ENCODE measurements at places on chromosomes 3 and 15.

- no peak for DNase-seq
Observed at GRCh38 chr3:25156626-25157025, 271.4 kb upstream of the RARB start.

DNA sequence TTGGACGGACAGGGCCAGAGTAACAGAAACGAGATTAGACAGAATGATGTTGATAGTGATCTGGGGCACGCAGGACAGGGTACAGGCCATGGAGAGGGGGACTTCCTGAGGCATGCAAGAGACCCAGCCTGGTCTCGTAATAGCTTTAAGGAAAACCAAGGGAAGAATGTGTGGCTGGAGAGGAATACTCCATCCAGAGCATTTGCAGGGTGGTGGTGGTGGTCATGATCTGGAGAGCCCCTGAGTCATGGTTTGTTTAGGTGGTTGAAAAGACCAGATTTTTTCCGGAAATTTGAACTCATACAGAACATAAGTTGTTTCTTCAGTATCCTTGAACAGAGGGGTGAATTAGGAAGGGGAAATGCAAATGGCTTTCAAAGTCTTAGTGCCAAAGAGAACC is 138.5 kb downstream of the DUT start:
- no peak for DNase-seq

- DNase-seq = no peak
Observed at GRCh38 chr3:152102410-152102809, 166.3 kb upstream of the MBNL1 start.

DNA sequence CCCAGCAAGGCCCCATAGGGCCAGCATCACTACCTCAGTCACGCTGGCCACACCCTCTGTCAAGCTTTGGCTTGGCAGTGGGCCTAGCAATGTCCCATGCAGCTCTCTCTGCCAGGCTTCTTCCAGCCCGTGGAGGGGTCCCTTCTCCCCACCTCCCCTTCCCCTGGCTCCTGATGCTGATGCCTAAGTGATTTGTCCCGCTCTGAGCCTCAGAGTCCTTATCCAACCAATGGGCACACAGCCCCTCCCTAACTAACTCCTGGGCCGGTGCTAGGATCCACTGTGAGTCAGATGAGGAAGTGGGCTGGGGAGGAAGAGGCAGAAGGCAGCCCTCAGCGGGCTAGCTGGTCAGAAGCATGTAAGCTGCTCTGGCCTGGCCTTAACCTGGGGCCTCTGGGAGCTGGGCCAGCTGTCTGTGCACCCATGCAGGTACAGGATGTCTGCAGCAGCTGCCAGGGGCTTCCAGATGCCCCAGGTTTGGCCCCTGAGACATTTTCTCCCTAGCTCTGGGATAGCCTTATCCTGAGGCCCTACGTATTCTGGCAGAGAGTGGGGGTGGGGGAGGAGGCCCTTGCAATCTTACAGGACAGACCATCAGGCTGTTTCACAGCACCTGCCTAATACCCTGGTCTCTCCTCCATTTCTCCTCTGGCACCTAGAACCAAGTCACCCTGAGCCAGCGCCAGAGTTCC is 740 bp upstream of the ZBTB47 start:
- DNase-seq = no peak

- no peak for DNase-seq
Observed at GRCh38 chr3:13515786-13516759, 32.9 kb upstream of the FBLN2 start.

- no peak for DNase-seq
Observed at GRCh38 chr3:161230621-161231171, 9.6 kb downstream of the NMD3 start.

DNA sequence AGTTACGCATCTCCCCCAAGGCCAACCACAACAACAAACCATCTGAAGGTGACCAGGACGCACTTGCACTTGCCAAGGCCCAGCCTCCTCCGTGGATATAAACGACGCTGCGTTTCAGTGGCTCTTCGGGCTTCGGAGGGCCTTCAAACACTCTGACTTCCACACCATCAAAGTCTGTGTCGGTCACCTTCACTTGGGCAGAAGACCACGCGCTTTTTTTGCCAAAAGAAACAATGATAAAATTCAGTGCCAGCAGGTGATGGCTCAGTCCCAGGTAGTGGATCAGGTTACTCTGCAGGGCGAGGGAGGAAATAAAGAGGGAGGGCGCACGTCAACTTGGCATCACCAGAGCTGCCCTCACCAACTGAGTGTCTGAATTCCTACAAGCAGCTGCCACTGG is 63.0 kb downstream of the NCEH1 start:
- no peak for DNase-seq

DNA sequence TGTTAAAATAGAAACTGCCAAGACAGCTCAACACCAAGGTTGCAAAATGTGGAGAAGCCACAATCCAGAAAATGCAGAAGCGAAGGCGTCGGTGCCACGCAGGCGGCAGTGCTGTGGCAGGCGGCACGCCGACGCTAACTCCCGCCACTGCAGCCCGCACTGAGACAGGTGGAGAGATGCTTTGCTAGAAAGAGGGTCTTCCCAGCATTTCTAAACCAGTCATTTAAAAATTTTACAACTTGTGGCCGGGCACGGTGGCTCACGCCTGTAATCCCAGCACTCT is 23.2 kb downstream of the CYFIP1 start:
- no peak for DNase-seq

DNA sequence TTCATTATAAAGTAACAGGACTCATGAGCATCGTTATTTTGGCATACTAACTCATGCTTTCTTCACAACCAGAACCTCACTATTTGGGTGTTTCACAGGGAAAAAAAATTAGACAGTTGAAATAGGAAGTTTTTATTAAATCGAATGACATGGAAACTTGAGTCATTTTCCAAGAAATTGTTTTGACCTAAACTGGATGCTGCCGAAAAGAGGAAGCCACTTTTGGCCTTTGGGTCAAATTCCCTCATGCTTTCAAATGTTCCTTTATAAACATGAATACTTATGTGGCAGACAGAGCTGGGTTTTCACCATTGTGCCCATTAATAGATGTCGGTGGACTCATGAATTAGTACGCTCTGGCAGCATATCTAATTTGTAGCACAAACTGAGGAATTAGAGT is 224.9 kb downstream of the MCTP2 start:
- no peak for DNase-seq

- DNase-seq = no peak
Observed at GRCh38 chr3:124821356-124821755, 65.8 kb downstream of the ITGB5 start.

- DNase-seq = no peak
Observed at GRCh38 chr15:35693886-35694285, 147.9 kb upstream of the DPH6 start.

GRCh38 chr3:12461097-12461649 is 23.1 kb upstream of the TSEN2 start:
- DNase-seq = no peak

DNA sequence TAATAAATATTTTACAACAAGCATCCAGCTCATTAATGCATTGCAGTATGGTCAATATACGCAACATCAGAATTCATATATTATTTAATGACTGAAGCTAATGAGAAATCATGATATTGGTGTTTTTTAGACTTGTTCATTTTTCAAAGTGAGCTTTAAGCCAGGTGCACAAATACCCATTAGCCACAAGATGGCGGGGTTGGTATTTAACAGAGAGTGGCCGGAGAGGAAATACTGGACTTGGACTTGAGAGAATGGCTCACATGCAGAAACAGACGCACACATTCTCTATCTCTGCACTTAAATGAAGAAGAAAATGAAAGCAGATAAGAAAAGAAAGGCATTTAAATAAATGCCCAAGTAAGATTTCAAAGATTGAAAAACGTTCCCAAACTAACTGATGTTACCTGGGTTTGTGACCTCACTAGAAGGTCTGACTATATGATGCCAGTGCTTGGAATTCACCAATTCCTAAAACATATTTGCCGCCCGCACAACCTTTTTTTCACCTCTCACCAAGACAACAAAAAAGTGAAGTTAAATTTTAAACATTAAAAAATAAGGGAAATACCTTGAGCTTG is 21.2 kb upstream of the CRBN start:
- DNase-seq = no peak

GRCh38 chr15:63856711-63857460 is 23.1 kb upstream of the HERC1 start:
- DNase-seq = no peak

DNA sequence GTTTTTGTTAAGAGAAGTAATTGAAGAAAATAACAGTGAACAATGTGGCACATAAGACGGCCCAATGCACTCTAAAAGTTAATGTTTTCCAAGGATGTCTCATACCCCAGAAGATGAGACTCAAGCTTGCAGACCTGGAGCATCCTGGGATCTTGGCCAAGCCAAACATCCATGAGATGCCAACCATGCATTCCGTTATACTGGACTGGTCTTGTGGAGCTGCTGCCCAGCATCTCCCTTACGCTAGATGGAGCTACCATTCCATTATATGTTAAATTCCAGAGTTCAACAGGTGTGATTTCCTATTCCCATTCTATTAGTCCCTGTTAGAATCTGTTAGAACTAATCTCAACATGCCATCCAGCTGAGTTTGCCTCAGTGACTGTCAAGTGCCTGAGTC is 181.8 kb downstream of the PDCD6IP start:
- DNase-seq = no peak

GRCh38 chr3:157300981-157301663 is 135.5 kb upstream of the PTX3 start:
- no peak for DNase-seq

GRCh38 chr15:68795298-68795848 is 25.3 kb downstream of the ANP32A start:
- DNase-seq = peak; percentile 43

- DNase-seq = no peak
Observed at GRCh38 chr3:101303089-101303731, 17.2 kb downstream of the IMPG2 start.

DNA sequence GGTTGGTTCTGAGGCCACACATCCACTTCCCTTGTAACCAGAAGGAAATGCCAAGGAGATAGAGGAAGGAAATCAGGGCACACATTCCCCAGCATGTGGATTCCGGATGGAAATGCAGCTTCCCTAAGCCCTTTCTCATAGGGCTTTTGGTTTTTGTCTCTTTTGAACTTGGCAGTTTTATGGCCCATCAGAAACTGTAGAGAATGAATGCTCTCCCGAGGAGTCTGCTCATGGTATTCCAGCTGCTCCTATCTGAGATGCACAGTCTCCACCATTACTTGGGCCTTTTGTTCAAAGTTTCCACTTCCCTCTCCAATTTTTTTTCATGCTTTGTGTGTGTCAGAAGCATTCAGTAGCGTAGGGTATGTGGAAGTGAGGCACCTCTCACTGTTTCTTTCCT is 21.2 kb downstream of the XYLB start:
- DNase-seq = no peak

GRCh38 chr3:151439652-151440125 is 21.2 kb downstream of the IGSF10 start:
- no peak for DNase-seq

DNA sequence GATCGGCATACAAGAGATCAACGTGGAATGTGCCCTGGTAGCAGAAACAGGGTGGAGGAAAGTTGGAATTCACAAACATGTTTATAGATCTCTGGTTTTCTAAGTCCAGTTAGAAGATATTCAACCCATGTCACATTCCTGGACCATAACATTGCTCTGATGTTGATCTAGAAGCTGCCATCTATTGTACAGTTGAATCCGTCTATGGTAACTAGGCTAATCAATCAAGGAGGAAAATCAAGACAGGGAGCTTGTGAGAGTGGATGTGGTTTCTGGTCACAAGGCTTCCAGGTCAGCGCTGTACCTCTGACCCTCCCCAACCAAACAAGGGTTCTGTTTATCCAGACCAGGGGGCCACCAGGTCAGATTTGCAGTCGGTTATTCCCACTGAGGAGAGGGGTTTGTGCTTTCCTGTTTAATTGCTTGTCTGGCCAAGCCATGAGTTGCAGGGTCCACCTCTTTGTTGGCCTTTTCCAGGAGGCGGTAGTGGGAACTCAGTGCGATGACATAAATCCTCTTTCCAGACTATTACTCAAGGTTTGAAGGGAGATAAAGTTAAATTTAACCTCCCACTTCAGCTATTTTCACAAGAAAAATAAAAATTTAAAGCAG is 130.3 kb downstream of the SLCO3A1 start:
- no peak for DNase-seq

DNA sequence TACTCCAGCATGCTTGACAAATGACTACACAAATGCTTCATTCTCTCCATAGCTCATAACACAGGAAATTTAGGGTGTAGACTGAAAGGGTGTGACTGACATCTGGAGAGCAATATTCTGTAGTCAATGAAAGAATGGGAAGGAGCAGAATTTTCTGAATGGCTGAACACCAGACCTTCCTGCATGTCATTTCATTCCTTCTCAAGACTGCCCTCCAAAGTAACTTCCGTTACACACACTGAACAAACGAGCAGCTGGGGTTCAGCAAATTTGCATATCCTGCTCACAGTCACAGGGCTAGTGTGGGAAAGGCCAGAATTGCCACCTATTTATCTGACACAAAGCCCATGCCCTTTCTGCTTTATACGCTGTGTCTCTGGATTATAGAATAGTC is 325.0 kb upstream of the CFAP20DC start:
- no peak for DNase-seq

- no peak for DNase-seq
Observed at GRCh38 chr3:144036498-144036897, 64.9 kb downstream of the DIPK2A start.

DNA sequence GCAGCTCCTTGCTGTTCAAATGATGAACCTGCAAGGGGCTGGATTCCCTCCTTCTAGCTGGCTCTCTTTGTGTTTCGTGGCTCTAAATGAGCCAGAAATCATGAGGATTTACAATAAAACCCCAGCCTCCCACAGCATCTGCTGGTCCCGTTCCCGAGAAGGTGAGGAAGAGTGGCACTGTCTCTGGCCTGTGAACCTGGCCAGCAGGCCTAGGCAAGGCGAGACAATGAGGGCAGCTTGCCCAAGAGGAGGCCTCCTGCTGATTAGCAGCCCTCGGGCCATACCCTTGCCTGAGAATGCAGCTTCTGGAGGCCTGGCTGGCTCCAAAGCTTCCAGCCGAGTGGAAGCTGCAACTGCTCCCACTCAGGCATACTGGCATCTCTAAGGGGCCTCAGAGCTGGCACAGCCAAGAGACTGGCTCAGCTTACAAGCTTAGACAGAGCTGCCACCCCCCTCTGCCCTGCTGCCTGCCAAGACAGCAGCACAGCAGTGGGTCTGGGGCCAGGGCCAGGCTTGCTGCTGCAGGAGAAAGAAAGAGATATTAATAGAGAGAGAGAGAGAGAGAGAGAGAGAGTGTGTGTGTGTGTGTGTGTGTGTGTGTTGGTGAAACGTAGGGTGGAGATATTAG is 76.5 kb downstream of the HMG20A start:
- DNase-seq = no peak

DNA sequence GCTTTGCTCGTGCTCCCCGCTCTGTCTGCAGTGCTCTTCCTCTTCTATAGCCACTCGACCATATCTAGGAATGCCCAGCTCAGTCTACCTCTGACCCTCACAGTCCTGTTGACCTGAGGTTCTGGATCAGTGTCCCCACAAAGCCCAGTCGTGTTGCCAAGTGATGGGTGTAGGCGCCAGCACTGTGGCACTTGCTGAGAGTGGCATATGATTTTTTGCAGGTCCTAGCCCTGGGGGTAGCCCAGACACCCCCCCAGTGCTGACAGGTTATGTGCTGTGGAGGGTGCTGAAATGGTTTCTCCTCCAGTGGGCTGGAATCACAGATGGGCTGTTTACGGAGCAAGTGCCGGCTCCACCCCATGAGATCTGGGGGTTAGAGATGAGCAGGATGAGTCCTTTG is 32.5 kb downstream of the ACAD9 start:
- no peak for DNase-seq
